NCI-H1092 (cell line): ENCODE measurements at places on chromosomes 3 and 15.

DNA sequence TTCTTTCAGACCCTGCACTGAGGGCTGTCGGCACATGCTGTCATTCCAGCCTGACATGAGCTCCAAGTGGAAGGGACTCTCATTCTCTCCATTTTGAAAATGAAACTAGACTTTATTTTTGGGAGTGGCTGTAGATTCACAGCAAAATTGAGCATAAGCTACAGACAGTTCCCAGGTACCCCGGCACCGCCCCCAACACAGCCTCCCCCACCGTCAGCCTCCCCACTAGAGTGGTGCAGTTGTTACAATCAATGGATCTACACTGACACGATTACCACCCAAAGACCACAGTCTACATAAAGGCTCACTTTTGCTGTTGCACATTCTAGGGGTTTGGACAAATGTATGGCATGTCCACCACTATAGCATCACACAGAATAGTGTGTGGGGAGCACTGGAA lies 29.5 kb upstream of the FGD5 start:
- no peak for DNase-seq

DNA sequence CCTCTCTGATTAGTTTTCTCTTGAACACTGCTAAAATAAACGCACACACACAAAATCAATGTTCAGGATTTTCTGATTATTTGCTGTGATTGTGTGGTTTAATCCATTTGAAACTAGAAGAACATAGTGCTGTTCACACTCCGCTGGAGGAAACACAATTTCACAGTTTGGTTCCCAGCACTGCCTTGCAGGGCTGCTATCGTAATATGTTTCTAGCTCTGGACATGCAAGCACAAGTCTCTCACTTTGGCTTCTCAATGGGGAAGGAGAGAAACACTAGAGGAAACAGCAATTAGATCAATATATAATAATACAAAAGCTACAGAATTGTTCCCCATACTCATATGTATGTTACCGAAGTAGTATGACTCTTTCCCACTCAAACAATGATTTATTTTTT lies 299.5 kb downstream of the NSUN3 start:
- DNase-seq = no peak

GRCh38 chr15:36961956-36962355 lies 138.4 kb downstream of the MEIS2 start:
- DNase-seq = no peak

DNA sequence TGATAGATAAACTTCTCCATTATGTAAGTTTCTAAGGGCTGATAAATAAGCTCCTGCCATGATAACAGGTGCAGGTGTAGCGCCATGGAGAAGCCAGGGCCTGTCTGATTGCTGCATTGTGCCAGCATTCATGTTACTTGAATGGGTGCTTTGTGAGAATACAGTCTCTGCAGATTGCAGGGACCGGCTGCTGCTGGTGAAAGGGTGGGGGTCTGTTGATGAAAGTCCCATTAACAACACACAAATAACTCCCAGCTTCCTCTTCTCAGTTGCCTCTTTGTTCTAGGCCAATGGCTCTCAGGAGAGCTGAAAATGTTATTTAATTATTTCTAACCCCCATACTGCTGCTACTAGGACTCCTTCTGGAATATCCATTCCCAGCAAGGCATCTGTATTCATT lies 77.2 kb downstream of the RTP4 start:
- DNase-seq = no peak

DNA sequence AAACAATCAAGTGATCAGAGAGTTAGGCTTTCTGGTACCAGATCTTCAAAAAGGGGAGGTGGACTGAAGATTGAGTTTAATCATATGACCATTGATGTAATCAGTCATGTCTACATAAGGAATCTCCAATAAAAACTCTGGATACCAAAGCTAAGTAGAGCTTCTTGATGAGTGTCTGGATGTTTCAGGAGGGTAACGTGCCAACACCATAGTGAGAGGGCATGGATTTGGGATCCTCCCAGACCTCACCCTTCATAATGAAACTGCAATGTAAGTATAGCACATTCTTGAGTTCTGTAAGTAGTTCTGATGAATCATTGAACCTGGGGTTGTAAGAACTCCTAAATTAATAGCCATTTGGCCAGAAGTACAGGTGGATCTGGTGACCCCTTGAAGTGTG lies 21.3 kb downstream of the PGPEP1L start:
- no peak for DNase-seq

- peak; percentile 71 for DNase-seq
Observed at GRCh38 chr3:13213911-13214846, 140.9 kb upstream of the IQSEC1 start.

DNA sequence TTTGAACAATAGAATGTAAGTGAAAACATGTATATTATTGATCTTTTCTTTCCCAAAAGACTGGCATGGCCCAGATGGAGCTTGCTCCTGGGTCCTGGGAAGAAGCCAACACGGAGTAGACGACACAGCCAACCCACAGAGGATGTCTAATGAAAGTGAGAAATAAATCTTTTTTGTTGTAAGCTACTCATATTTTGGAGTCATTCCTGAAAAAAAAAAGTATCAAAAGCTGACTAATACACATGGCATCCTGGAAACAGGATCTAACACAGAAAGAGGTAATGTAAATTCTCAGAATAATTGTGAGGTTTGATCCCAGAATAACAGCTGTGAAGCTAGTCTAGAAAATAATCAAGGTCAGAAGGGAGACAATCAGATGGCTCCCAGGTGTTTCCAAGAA lies 12.6 kb upstream of the FRMD5 start:
- no peak for DNase-seq

DNA sequence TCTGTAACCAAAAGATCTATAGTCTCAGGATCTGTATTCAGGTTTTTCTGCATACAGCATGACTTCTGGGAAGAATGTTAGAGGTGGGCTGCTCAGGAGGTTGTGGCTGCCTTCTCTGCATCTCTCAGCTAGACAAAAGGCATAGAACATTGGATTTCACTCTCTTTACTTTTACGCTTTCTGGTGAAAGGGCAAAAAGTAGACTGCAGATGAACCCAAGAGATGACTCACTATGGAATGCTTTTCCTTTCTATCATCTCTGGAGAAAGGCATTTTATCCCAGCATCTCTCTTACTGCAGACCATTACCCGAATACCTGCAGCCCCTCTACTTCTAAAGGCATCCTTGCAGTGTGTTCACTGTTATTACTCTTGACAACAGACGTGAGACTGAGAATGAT lies 222.2 kb downstream of the WNT5A start:
- DNase-seq = no peak

DNA sequence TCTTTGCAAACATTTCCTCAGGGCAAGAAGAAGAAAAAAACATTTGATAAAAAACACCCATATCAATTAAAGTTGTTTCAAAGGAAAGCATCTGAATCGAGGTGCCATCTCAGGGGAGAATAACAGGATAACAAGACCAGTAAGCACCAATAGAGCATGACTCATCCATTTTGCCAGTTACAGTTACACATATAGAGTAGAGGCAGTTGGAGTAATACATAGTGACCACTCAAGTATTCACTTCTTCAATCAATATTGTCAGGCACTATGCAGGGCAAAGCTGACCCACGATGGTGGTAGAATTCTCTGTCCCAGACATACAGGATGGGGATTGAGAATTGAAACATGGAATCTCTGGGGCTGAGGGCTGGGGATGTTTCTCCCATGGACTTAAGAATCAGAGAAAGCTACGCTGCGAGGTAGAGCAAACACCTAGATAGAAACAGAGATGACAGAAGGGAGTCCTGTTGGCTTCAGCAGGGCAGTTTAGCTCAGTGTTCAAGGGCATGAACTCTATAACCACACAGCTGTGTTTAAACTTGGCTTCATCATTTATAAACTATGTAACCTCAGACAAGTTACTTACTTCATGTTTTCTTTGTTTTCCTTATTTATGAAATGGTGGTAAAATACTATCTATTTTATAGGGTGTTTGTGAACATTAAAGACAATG lies 186.4 kb upstream of the NANOGP8 start:
- DNase-seq = no peak

DNA sequence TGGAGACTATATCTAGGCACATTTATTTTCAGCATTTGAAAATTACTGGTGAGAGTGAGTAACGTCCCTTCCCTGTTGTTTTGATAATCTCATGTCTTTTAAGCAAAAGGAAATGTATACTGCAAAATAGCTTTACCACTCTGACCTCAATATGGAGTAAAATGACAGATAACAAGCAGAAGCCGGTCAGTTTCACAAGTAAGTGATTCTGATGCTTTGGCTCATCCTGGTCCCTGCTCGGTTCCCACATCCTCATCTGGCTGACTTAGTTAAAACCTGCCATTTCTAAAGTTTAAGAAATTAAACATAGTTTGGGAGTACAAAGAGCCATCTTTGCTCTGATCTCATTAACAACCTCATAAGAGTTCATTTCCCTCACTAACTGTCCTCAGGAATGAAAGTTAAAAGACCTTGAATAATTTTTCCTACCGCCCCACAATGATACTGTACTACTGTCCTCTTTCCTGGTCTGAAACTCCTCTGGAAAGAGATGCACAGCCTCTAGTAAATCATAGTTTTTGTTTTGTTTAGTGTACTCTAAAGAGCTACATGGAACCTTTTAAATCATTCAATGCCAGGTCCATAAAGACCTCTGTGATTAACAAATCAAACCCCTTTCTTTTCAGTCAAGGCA lies 72.3 kb upstream of the ICE2 start:
- DNase-seq = no peak

DNA sequence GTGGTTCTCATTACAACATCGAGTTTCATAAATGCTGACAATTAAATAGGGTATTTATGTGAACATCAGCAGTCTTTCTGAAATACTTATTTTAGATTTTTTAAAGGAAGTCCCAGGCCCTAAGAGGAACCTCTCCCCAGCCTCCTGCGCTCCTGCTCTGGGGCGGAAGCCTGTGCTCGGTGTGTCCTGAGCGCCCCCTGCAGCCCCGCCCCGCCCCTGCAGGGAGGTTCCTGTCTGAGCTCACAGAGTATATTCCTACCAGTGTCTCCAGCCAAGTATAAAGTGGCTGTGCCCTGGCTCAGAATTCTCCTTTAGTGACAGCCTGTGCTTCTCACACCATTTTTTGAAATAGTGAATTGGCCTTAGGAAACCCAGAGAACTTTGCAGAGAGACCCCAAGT lies 567.9 kb downstream of the GOLGA6L6 start:
- DNase-seq = no peak

DNA sequence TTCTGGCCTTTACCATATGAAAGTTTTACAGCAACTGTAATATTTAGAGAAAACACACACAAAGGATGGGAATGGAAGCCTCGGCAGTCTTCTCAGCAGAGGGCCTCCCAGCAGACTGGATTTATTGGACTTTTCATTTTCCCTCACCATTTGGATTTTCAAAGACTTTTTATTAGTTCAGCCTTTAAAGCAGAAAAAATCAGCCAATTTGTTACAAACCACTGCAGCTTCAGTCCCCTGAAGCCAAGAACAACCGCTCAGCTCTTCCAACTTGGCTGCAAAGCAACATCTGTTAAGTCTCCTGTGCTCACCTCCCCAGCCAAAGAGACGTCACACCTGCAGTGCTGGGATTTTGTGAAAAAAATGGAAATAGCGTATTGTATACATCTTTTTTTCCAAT lies 120.8 kb downstream of the GMPS start:
- DNase-seq = no peak

- no peak for DNase-seq
Observed at GRCh38 chr15:83764201-83764838, 110.4 kb downstream of the ADAMTSL3 start.

DNA sequence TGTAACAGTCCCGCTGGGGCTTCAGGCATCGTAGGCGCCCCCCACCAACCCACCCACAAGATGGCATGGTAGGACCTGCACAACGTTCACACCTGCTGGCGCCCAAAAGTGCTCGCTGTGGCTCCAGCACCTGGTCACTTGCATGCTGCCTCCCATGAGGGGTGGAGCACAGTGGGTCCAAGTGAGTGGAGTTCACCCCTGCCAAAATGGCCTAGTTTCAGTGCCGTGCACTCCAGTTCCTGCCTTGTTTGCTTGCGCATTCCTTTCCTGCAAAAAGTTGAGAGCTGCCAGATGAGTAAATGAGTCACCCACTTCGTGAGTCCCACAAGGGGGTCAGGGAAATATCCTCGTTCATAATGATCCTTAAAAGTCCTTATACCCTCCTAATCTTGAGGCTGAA lies 788.7 kb upstream of the DPPA4 start:
- no peak for DNase-seq
